ENCODE measurements at places on chromosomes 6 and 20. TPM values are rescaled to one million over a fixed set of nuclear protein-coding genes. Genes with fewer than 3 reads are reported as not detected.

The BNIP5 gene
- total RNA-seq: not detected

The PLEKHG1 gene
- 0.59 TPM for total RNA-seq

The OLIG3 gene
- not detected for total RNA-seq

The GJA10 gene
- not detected for total RNA-seq

The SHLD1 gene
- 0.73 TPM for total RNA-seq

The RXRB gene
- total RNA-seq: 20.5 TPM

The ROS1 gene
- total RNA-seq: 0.39 TPM

The LCA5 gene
- 2.9 TPM for total RNA-seq

The ULBP3 gene
- total RNA-seq: 17.3 TPM

The MUC22 gene
- total RNA-seq: not detected

The RAD21L1 gene
- total RNA-seq: not detected

The GPLD1 gene
- total RNA-seq: 0.73 TPM

The TCP11 gene
- 0.37 TPM for total RNA-seq

The HCK gene
- not detected for total RNA-seq

The ENPP4 gene
- 8.1 TPM for total RNA-seq

Data from subcutaneous preadipocyte (primary cell).